Activated effector memory CD4-positive, alpha-beta T cell treated with Interleukin-2 at 50 U/mL for 16 hours (primary cell): ENCODE measurements at places on chromosomes 5 and 9.

DNA sequence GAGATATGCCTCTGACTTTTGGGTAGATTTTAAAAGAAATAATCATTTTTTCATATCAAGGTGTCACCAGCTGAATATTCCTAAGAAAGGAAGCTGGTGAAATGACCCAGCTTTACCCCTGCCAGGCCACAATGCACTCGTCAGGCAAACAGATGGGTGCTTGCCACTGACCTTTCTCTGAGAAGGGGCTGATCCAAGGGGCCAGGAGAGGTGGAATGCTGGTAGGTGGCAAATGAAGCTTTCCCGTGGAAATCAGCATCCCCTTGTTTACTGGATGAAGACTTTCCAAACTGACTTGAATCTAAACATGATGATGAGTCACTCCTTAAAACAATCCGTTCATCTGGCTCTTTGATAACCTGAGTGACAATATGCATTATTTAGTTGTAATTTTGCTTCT, 44.3 kb upstream of the PLPP6 start:
- DNase-seq, result no peak

DNA sequence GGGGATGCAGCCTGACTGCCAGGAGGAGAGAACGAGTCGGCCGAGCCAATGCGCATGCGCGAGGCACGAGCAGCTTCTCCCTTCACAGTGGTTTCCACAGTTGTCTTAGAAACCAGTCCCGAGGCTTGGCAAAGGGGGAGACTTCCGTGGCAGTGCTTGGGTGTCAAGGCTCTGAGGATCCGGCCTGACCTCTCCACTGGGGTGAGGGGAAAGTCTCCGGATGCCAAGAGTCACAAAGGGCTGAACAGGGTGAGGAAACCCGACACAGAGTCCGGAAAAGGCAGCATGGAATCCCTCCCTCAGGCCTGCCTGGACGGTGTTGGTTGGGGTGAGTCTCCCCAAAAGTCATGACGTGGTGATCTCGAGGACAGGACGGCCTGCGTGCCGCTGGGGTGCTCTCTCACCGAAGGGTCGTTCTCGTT, 475.5 kb downstream of the SPATA31A7 start:
- DNase-seq, result no peak

- no peak for DNase-seq
Measured at GRCh38 chr5:158070859-158071258, 211.9 kb upstream of the CLINT1 start.

DNA sequence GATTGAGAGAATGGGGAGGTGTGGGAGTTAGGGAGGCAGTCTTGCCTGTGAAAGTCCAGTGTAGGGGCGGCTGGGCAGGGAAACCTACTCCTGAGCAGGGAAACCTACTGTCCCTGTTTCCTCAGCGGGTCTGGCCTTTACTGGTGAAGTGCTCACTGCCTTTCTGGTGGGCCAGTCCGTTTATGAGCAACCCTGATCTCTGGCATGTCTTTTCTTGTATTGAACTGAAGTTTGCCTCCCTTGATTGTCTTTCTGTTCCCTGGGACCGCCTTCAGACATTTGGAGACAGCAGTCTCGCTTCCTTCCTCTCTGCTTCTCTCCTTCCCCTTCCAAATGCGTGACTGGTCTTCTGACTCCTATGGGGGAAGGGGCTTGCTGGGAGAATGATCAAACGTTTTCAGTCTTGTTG, 2.9 kb downstream of the SNX18 start:
- no peak for DNase-seq

- no peak for DNase-seq
Measured at GRCh38 chr9:91349115-91349555, 12.6 kb downstream of the AUH start.

DNA sequence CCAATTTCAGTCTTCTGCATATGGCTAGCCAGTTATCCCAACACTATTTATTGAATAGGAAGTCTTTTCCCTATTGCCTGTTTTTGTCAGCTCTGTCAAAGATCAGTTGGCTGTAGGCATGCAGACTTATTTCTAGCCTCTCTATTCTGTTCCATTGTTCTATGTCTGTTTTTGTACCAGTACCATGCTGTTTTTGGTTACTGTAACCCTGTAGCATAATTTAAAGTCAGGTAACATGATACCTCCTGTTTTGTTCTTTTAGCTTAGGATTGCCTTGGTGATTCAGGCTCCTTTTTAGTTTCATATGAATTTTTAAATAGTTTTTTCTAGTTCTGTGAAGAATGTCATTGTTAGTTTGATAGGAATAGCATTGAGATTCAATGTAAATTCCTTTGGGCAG, 104.9 kb upstream of the SLCO6A1 start:
- DNase-seq, result no peak

- no peak for DNase-seq
Measured at GRCh38 chr9:134765785-134766184, 114.8 kb upstream of the FCN2 start.

DNA sequence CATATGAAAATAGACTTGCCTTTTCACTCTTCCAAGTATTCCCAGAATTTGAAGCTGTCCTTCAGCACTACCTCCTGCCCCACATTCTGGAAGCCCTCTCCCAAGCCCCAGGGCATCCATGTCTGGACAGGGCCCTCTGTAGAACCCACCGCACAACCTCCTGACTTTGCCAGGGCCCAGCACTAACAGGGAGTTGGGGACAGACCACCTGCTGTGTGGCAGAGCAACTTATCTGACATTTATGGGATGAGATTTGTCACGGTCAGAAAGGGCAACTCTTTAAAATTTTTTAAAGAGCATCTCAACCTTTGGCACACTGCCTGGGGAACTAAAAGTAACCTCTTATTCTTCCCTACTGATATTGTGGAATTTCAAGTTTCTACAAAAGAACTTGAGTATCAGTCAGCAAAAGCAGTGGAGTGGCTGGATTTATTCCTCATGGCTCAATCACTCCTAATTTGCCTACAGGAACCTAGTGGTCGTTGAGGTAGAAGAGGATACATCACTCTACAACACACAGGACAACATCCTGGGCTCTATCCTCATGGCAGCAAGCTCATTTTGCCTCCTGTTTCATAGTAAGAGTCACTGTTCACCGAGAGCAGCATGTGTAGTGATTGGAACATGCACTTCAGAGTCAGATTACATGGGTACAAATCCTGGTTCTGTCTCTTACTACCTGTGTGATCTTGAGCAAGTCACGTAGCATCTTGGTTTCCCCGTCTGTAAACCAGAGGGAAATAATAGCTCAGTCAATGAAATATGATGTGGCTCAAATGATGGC, 285.3 kb downstream of the ENC1 start:
- no peak for DNase-seq

GRCh38 chr5:60541980-60542379, 158.0 kb downstream of the DEPDC1B start:
- DNase-seq, result no peak

DNA sequence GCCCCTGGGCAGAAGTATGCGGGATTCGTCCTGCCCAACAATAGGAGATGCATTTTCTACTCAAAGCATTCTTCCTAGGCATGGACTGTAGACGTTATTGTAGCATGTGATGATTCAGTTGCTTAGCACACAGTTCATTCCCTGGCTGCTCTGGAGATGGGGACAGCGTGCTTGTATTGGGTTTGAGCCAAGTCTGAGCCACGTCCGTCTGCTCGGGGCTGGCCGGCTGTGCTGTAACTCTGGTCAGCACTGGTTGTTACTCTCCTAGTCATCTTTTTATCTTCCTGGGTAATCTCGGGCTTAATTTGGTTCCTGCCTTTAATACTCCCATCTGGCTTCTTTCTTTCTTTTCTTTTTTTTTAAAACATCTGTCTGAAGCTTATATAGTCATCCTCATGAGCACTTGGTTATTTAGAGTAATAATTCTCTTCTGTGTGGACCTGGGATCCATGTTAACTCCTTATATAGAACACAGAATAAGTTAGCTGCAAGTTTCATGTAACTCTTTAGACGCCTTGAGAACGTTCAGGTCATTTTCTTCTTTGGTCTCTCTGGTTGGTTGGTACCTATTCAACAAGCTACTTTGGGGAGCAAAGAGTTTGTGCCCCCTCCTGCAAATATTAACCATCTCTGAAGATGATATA, 118.8 kb upstream of the RPS23 start:
- DNase-seq, result no peak

DNA sequence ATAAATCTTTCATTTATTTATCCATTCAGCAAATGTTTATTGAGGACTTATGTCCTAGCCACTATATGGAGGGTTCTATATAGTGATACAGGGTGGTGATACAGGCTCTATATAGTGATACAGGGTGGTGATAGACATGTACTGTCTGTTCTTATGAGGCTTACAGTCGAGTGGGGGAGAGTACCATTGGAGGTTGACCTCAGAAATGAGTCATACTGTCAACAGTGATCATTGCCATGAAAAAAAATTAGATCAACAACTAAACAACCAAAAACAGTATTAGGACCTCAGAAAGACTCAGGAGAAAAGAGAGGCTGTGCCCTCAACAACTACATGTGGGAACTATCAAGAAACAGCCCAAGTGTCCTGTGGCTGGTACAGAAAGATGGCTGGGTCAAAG, 22.0 kb downstream of the PAPPA start:
- DNase-seq, result no peak

GRCh38 chr5:175867587-175868347, 3.6 kb upstream of the CPLX2 start:
- no peak for DNase-seq

DNA sequence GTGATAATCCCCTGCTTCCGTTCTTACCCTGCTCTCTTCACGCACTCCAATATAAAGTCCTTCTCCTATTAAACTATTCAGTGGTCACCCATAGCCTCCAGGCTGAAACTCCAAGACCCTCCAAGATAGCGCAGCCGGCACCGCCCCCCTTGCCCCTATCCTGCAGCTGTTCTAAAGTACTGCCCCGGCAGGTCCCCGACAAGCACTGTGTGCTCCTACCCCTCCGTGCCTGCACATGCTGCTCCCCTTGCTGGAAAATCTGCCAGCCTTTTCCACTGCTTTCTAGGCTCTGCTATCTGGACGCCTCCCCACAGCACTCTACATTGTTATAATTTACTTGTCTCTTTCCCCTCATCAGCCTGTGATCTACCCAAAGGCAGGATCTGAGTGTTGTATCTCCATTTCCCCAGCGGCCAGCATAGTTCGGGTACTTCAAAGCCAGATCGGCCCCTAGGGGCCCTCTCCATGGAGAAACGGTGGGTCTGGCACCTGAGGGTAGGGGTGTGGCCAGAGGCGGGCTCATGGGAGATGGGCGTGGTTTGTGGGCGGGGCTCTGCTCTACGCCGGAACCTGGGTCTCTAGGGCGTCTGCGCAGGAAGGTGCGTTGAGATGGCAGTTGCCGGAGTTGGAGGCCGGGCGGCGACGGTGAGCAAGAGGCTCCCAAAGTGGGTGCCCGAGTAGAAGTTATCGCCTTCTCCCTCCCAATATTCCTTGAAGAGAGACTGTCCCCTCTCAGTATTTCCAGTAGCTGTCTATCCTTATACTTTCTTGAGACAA, 83.5 kb upstream of the RUSC2 start:
- DNase-seq, result no peak

DNA sequence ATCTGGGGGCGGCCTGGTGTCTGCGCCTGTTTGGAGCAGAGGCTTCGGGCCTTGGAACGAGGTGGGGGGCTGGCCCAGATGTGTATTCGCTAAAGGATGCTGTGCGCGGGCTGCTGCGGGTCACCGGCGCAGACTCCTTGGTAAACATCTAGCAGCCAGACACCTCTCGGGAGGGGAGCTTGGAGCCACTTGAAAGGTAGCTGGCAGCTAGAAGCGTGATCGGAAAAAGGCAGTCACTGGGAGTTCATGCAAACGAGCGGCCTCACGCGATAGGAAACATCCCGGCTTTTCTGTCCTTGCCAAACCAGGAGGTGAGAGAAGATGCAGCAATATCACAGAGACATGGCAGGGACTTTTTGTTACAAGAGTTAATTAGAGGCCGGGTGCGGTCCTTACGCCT, 8.1 kb downstream of the LAMC3 start:
- DNase-seq, result no peak

- DNase-seq, result no peak
Measured at GRCh38 chr5:52809884-52810283, 22.2 kb downstream of the ITGA1 start.

DNA sequence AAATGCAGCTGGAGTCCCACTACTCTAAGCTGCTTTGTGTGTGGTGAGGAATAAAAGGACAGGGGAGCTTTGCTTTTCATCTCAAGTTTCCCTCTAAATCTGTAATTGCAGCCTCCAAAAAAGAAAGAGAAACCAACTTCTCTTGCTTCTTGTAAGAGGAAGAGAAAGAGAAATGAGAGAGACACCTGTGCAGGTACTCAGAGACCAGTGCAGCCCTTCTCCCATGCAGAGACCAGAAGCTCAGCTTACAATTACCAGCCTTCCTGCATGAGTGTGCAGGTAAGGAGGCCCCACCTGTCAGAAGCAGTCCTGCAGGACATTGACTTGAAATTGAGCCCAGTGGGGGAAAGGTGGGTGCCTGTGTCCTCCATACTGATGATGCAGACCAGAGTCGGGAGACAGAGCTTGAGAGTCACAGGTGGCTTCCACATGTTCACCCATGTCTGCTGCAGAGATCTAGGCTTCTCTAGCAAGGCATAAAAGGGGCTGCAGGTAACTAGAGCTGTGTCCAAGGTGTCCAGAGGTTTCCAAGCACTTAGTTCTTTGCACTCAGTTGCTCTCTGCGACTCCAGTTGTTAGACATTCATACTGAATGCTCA, 15.3 kb upstream of the MED10 start:
- no peak for DNase-seq
